H7 (cell line): ENCODE measurements at places on chromosomes 16 and 17.

- peak; percentile 52 for DNase-seq
Measured at GRCh38 chr17:58577696-58578095, 63.3 kb upstream of the MTMR4 start.

GRCh38 chr17:19453296-19453695 is 42.3 kb downstream of the RNF112 start:
- no peak for DNase-seq

GRCh38 chr17:47821031-47821423 is 567 bp downstream of the OSBPL7 start:
- DNase-seq, result peak; percentile 66

GRCh38 chr17:8965394-8966168 is at the start of gene PIK3R5:
PIK3R5 (minus strand) TSS chr17:8965707; CDS start chr17:8911494, 54,213 bp downstream.
- DNase-seq, result peak; percentile 99

- DNase-seq, result peak; percentile 89
Measured at GRCh38 chr17:8185582-8186445, 4.2 kb downstream of the BORCS6 start.

DNA sequence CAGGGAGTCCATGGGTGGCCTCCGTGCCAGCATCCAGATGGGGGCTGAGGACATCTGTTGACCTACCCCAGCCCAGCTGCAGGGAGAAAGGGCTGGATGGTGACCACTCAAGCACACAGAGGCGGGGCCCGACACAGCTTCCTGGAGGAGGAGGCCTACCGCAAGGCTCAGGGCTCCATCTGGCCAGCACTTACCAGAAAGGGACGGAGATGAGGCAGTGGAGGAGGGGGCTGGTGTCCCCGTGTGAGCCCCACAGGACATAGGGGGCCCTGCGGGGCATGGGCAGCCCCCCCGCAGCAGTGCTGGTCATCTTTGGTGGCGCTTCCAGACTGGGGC is 147.5 kb upstream of the CIBAR2 start:
- DNase-seq, result no peak
